ENCODE measurements at places on chromosomes 3 and 15. TPM values are rescaled to one million over a fixed set of nuclear protein-coding genes. Genes with fewer than 3 reads are reported as not detected.

DNA sequence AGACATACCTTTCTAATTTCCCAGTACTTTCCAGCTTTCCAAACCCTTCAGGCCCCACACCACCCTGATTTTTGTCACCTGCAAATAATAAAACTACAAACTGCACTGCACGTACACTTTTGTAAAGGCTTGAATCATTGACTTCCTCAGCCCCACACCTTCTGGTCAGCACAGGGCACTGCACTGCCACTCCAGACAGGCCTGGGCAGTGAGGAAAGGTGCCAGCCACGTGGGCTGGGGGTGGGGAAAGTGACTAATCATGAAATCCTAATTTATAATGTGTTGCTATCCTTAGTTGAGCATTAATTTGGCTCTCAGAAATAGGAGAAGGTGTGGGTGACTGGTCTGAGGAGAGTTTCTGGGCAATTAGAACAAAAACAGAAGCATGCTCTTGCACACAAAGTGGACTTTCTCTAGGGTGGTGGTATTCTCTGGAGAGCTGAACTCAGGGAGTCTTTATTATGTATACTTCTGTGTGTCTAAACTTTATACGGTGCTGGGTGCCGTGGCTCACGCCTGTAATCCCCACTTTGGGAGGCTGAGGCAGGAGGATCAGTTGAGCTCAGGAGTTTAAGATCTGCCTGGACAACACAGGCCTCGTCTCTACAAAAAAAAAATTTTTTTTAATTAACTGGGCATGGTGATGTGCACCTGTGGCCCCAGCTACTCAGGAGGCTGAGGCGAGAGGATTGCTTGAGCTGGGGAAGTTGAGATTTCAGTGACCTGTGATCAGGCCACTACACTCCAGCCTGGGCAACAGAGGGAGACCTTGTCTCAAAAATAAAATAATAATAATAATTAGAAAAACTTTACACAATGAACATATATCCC lies 58.2 kb upstream of the FLNB start:
- DNase-seq = peak; percentile 85

DNA sequence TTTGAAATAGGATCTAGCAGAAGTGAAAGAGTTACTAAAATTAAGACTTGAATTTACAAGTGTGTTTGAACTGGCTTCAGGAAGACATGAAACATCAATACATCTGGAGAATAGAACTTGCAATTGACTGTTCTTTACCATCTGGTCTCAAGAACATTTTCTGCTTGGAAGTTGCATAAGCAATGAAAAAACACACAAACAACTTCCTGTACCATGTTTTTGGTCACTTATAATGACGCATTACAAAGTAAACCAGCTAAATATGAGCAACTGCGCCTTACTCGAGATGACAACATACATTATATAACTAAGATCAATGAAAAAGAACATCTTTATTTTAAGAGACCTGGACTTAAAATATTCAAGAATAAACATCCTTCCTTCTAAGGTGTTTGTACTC lies 112.5 kb downstream of the TIGIT start:
- no peak for DNase-seq

NRG4 gene
- not detected for total RNA-seq

- no peak for DNase-seq
Observed at GRCh38 chr15:98996169-98996568, 11.4 kb downstream of the PGPEP1L start.

- DNase-seq = no peak
Observed at GRCh38 chr15:75606711-75607699, 18.5 kb downstream of the SNUPN start.

SEMA3G gene
- 23.8 TPM for total RNA-seq

DNA sequence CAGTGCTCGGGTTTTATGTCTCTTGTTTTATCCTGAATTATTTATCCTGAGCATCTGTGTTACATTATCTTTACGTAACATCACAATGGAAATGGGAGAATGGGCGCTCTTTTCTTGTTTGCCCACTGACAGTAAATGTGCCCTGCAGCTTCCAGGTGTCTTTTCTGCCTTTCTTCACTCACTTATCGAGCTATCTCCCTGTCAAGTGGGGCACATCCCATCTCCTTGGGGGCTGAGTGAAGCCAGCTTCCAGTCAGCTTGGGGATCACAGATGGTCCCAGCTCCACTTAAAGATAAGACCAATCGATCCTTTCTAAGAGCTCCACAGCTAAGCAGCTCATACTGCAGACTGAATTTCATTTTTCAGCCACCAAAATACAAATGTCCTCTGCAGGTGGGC lies 125.8 kb downstream of the KBTBD8 start:
- DNase-seq = no peak

SENP5 gene
- 42.8 TPM for total RNA-seq

- DNase-seq = no peak
Observed at GRCh38 chr3:59775761-59776325, 726.0 kb upstream of the CFAP20DC start.

CLDN1 gene
- 1.8 TPM for total RNA-seq

DNA sequence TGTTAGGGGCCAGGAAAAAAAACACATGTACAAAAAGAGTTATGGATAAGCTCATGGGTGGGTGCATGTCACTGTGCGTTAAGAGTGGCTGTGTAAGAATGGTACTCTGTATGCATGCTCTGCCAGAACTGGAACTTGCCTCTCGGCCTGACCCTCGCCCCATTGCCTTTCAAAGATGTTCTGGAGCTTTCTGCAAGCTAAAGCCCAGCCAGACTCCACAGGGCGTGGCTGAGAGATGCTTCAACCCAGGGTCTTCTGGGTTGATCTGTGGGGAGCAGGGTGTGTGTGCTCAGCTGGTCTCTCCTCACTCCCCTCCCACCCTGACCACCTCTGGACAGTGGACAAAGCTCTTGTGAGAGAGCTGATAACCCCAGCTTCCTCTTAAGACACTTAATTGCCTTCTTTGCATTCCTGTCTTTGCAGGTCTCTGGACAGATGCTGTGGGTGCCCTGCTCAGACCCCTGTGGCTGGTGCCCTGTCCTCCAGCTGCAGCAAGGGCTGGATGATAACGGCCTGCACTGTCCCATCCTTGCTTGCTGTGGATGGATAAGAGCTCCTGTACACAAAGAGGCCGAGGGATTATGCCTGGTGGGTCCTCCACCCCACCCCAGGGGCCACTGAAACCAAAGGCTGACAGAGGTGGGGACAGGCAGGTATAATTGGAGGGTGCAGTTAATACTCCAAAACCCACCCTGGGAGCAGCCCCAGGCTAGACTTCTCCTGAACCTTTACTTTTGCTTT lies 28.7 kb downstream of the ALDH1L1 start:
- peak; percentile 42 for DNase-seq

- DNase-seq = no peak
Observed at GRCh38 chr3:16122155-16122554, 52.3 kb upstream of the GALNT15 start.

GRCh38 chr15:80609091-80609490 lies 86.0 kb upstream of the ABHD17C start:
- DNase-seq = no peak

- no peak for DNase-seq
Observed at GRCh38 chr3:44105571-44105970, 136.1 kb upstream of the TOPAZ1 start.

GRCh38 chr15:60582370-60583036 lies 103.6 kb upstream of the ICE2 start:
- no peak for DNase-seq

GRCh38 chr15:37137221-37137620 lies 36.9 kb upstream of the MEIS2 start:
- no peak for DNase-seq

DNA sequence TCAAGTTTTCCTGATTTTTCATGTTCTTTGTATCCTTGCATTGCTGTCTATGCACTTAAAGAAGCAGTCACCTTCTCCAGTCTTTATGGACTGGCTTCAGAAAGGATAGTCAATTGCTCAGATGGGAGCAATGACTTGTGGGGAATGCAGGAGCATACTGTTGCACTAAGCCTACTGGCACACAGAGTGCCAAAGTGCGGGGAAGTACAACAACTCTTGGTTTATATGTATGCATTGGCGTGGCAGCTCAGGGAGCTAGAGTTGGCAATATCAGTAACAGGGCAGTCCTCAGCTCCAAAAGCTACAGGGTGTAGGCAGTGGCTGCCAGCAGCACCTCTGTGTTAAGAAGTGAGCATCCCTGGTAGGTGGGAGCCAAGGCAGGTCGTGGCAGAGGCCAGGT lies 141.1 kb downstream of the SCAPER start:
- DNase-seq = no peak

- no peak for DNase-seq
Observed at GRCh38 chr3:194588741-194589140, 44.5 kb downstream of the TMEM44 start.

GRCh38 chr15:68653031-68653635 lies 74.3 kb downstream of the CORO2B start:
- DNase-seq = peak; percentile 30

- DNase-seq = no peak
Observed at GRCh38 chr15:38195191-38195901, 57.3 kb upstream of the SPRED1 start.

All from aorta (tissue), 5 donors.